ENCODE measurements at places on chromosomes 16 and 17.
A peak's percentile ranks its signal among the peaks of the same experiment; 100 is the strongest.

- DNase-seq = no peak
Observed at GRCh38 chr17:22441776-22442175, 749.5 kb downstream of the KCNJ18 start.

DNA sequence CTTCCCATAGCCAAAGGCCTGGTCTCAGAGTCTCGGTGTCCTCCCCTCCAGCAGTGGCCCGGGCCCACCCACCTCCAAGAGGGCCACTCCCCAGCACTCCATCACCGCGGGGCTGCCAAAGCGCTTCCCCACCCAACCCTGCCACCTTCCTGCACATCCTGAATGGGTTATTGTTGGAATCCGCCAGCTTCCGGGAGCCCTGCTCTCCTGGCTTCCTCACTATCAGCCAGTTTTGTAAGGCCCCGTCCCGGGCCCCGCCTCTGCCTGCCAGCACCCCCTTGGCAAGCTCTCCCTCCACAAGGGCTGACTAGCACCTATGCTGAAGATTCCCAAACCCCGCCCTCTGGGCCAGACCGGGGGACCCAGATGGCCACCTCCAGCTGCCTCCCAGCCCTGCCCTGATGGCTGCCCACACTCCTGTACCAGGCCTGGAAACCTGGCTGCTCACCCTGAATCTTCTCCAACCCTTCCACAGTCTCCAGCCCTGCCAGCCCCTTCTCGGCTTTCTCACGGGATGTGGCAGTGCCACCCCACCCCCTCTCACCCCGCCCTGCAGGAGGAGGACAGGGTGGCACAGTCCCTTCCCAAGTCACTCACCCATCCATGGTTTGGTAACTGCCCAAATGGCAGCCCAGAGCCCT lies 14.4 kb downstream of the MYBBP1A start:
- no peak for DNase-seq

DNA sequence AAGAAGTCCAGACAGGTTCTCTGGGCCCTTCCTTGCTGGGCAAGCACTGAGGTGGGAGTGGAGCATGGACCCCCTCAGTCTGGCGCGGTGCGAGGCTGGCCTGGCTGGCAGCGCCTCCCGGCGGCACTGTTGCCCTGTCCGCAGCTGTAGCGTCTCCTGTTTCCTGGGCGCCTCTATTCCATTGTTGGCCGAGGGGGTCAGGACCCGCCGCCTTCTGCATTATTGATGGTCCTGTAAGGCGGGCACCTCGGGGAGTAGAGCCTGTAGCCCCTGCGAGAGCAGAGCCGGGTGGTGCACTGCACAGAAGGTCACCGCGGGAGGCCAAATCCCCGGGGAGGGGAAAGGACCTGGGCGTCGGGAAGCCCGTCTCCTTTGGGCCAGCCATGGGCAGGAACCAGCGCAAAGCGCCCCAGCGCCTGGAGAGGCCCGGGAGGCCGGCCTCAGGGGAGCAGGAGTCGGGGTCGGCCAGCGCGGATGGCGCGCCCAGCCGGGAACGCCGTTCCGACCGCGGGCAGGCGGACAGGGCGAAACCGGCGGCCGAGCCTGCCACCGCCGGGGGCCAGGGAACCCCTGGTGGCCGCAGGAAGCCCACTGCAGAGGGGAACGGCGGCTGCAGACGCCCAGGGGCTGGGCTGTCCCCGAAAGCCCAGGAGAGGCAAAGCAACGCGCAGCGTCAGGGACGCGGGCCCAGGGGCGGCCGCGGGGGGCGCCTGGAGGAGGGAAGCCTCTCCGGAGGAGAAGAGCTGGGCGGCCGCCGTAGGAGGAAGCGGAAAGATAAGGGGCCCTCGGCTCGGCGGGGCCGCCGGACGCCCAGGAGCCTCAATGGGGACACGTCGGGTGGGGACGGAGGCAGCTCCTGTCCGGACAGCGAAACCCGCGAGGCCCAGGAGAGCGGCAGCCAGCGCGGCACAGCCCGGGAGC lies at the start of gene MYO15B:
TSS of gene MYO15B (plus strand) at position 126 of the 921 bp plus-strand sequence. CDS start at position 384, 258 bp downstream.
- DNase-seq = no peak

- DNase-seq = no peak
Observed at GRCh38 chr17:72266112-72266775, 145.4 kb downstream of the SOX9 start.

DNA sequence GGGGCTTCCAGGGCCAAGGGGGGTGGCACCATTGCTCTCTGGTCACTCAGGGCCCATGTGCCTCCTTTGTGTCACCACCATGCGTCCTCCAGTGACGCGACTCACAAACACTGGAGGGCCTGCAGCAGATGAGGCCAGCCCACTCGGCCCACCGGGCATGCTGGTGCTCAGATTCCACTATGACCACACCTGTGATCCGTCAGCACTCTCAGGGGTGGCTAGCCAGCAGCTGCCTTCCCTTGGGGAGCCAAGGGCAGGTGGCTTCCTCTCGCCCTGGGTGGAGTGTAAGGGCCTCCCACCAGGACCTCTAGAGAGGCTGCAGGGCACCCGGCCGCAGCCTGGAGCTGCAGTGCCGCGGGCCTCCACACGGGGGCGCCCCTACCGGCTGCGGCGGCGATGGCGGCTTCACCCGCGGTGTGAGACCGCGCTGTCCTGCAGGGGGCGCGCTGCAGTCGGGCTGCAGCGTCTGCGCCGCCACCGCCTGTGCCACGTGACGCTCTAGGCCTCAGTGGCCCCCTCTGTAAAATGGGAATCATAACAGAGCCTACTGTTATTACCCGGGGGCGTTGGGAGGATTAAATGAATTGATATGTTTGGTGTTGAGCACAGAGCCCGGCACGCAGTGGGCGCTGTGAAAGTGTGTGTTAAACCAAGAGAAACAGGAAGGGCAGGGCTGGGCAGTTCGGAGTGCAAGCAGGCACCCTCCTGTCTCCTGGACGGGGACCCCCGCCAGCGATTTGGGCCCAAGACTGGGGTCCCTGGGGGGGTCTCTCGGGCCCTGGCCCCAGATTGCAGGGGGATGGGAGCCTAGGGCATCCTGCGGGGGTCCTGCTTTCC lies 192.4 kb upstream of the GSE1 start:
- peak; percentile 92 for DNase-seq

- DNase-seq = no peak
Observed at GRCh38 chr16:85240982-85241924, 129.0 kb upstream of the CIBAR2 start.

Data from GM12892 (cell line).